ENCODE measurements at places on chromosomes 13 and 19.

DNA sequence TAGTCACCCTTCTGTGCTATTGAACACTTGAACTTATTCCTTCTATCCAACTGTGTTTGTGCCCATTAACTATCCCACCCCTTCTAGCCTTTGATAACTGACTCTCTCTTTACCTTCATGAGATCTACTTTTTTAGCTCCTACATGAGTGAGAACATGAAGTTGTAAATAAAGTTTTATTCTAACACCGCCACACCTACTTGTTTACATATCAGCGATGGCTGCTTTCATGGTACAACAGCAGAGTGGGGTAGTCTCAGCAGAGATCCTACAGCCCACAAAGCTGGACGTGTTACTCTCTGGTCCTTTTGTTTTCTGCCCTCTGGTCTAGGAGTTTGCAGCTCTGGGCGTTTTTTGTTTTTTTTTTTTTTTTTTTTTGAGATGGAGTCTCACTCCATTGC lies 23.7 kb downstream of the VSTM1 start:
- no peak for DNase-seq

DNA sequence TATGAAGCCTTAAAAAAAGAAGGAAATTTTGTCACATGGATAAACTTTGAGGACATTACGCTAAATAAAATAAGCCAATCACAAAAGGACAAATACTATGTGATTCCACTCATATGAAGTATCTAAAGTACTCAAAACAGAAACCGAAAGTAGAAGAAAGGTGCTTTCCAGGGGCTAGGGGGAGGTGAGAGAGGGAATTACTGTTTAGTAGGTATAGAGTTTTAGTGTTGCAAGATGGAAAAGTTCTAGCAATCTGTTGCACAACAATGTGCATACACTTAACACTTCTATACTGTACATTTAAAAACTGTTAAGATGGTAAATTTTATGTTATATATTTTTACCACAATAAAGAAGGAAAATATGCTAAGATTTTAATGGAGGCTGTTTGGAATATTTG lies 83.0 kb downstream of the POLR1D start:
- no peak for DNase-seq

DNA sequence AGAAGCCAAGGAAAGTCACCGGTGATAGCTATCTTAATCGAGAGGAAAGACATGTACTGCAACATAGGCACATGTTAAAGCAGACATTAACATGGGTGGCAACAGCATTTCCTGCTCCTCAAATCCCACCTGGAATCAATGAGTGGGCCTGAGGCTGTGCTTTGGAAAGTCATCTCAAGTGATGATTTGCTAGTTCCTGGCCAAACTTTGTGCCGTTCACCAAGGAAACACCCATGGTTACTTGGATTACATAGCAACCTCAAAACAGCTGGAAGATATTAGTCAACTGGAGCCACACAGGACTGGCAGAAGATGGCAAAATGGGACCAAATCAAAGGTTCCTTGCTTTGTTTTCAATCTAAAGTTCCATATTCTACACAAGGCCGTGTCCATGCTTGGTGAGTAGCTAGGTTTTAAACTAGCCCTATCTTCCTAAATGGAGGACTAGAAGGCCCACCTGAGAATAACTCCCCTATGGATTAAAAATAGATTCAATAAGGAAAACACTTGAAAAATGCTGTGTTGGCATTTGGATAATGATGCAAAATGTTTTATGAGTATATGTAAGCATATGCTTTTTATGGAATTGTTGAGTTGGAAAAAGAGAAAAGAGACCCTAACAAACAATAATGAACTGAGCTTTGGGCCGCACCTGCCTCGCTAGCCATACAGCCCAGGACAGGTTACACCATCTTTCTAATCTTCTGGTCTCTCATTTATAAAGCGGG lies 144.5 kb downstream of the RGCC start:
- DNase-seq = no peak

DNA sequence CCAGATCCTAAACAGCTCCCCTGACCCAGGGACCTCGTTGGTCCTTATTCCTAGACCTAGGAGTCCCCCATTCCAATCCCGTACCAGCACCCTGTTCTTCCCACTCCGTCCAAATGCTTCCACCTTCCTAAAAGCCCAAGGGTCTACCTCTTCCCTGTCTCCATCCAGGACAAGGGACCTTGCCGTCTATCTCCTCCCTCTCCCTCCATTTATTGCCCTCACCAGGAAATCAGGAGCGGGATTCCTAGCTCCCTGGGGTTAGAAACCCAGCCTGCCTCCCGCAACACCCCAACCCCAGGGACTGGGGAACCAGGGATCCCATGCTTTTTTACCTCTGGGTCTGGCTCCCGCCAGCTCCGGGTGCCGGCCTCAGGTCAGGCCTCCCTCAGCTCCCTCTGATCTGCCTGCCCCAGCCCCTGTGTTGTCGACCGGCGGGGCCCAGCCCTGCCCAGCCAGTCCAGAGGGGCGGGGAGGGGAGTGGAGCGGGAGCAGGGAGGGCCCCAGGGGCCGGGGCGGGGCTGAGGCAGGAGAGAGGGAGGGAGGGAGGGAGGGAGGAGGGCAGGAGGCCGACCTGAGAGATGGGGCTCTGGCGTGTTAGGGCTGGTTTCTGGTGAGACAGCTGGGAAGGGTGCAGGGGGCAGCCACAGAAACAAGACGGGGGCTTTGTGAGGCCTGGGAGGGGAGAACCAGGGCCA lies at the start of gene B3GNT8:
Gene B3GNT8, minus strand, starts transcription at position 423 of the 695 bp plus-strand sequence. CDS start 596 bp downstream, outside the sequence.
- DNase-seq = peak; percentile 61

DNA sequence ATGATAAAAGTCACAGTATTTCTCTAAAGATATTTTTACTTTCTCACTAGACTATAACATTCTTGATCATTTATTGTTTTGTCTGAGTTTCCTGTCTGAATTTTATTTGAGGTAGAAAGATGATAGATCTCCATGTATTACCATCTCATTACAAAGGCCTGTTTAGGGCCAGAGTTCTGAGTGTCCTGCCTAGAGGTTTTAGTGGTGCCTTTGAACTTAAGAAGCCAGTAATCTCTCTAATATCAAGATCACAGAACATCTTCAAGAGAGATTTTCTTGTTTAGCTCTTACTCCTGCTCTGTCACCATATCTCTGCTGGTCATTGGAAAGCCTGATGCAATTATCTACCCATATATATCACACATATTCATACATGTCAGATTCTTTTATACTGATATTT lies 101.5 kb downstream of the ZAR1L start:
- DNase-seq = no peak

- no peak for DNase-seq
These were observed 64.1 kb upstream of the RANBP3 start for GRCh38 chr19:6041991-6042481.

DNA sequence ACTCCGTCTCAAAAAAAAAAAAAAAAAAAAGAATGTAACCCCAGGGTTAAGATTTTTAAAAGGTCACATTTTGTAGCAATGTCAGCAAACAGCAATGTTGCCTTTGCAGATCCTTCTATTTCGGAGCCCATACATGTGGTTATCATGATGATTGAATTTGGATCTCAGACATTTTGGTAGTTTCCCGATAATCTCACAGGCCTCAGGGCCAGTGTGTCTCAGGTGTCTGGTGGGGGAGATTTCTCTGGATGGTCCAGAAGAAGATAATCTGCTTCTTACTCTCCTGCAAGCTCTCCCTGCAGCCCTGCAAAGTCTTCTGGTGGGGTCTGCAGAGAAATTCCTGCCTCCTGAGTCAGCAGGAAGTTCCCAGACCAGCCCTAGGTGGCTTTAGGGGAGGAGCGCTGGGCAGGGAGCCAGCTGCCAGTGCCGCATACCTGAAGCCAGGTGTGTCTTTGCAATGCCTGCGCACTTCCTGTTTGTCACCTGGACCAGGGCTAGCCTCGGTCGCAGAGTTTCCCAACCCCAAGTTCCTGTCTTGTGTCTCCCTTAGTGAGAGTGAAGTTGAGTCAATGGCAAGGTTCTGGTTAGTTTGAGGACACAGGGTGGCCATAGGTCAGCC lies 1.4 kb downstream of the SH2D3A start:
- DNase-seq = no peak

- no peak for DNase-seq
These were observed 22.5 kb downstream of the EXOC3L2 start for GRCh38 chr19:45222724-45223123.

DNA sequence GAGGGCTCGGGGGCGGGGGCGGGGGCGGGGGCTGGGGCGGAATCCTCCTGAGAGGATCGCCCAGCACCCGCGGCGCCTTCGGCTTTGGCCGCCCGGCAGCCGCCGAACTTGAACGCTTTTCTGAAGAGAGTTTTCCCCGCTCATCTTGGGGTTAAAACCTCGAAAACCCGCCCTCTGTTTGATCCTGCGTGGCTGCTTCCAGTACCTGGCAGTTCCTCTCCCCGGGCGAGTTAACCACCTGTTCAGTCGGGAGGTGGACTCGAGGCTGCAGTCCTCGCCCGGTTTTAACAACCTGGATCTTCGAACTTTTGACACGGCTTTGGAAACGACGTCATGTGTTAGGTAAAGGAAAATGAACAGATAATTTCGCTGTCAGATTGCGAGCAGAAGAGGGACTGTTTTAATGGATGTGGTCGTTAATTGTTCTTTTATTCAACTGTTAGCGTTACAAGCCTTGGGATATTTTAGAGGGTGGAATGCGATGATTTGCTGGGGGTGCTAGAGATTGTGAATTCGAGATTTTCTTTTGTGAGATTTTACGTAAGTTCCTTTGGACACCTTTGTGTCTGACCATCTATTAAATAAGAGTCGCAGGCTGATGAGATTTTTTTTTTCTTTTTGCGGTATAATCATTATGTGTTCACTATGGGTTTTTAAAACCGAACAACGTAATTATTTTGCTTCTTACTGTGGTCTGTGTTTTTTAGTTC lies 1.0 kb downstream of the FNDC3A start:
- DNase-seq = peak; percentile 0

- no peak for DNase-seq
These were observed 136.2 kb upstream of the ZNF536 start for GRCh38 chr19:30235946-30236345.

DNA sequence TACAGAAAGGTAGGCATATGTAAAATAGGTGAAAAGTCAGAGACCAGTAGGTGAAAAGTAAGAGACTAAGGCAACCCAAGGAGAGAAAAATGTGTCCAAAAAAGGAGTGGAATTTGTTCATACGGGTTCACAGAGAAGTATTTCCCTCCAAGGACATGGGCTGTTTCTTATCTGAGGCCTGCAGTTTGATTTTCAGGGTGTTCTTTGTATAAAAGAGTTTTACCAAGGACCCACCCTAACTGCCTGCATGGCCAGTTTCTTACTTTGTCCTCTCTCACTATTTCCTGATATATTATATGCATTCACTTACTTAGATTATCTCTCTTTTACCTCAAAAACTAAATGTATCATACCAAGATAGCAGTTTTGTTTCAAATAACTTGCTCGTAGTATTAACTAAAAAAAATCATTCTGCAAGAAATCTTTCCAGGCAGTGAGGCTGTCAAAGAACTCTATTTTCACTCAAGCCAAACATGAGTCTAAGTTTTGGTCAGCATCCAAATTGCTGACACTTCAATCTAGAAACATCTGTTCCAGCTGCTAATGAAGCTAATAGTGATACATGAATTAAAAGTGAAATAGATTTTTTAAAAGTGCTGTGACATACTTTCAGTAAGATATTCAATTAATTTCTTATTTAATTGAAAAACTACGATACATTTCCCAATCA lies 141.4 kb upstream of the SGCG start:
- no peak for DNase-seq

DNA sequence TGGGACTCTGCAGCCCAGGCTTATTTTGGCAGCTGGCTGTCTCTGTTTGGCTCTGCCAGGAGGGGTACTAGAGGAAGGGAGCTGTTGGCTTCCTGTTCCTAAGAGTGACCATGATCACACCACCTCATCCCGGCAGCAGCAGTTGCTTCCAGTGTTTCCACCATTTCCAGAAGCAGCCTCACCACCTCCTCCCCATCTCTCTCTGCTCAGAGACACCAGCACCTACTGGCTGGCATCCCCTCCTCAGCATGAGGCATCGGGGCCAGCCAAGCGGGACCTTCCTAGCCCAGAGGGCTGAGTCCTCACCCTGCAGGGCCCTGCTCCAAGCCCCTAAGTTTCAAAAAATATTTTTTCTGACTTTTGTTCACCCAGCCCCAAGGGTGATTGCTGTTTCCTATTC lies 59.0 kb downstream of the NUFIP1 start:
- DNase-seq = no peak

- no peak for DNase-seq
These were observed 6.5 kb upstream of the TSHZ3 start for GRCh38 chr19:31355665-31356289.

DNA sequence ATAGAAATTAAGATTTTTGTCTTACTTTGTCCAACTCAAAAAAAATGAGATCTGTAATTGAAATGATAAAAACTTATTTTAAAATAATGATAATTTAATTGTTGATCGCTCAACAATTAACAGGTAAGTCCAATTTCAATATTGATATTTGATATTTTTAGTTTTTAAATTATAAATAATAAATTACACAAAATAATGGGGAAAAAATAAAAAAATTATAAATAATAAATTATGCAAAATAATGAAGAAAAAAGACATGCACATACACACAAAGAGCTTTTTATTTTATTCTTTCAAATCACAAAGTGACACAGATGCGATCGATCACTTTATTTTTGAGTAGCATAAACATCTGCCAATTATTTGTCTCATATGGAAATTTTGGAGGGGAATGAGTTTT lies 40.8 kb downstream of the KCTD12 start:
- no peak for DNase-seq

- DNase-seq = no peak
These were observed 58.1 kb upstream of the UBL3 start for GRCh38 chr13:29908416-29909080.

DNA sequence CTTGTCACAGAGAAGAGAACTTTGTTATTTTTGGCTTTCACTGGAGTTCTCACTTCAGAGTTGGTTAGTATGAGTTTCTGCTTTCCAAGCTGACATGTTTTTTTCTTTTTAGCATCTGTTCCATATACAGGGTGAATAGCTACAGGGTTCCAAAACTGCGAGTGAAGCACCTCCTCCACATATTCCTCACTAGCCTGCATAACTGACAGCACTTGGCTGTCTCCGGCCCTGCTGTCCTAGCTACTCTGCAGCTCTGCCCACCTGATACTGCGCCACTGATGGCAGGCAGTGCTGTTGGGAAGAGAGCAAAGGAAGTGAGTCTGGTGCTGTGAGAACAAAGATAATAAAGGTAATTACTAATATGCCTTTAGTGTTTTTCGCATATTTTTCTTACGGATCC lies 6.8 kb downstream of the ATP8A2 start:
- DNase-seq = no peak

All from T-helper 2 cell (primary cell).